CD4-positive, alpha-beta T cell treated with Interleukin-12 subunit alpha and Interleukin-12 subunit beta, for 1 hour (primary cell): ENCODE measurements at places on chromosomes 4 and X.
A peak's percentile ranks its signal among the peaks of the same experiment; 100 is the strongest.

- DNase-seq: no peak
These were observed 23.6 kb downstream of the CCKAR start for GRCh38 chr4:26466578-26467270.

GRCh38 chr4:76673362-76673761, 224.6 kb downstream of the SOWAHB start:
- no peak for DNase-seq

- DNase-seq: no peak
These were observed 184.2 kb downstream of the DHRSX start for GRCh38 chrX:2316534-2316933.

- no peak for DNase-seq
These were observed 83.7 kb downstream of the PSAPL1 start for GRCh38 chr4:7351014-7351413.

- DNase-seq: no peak
These were observed 147.4 kb upstream of the RPS6KA3 start for GRCh38 chrX:20414066-20414465.

DNA sequence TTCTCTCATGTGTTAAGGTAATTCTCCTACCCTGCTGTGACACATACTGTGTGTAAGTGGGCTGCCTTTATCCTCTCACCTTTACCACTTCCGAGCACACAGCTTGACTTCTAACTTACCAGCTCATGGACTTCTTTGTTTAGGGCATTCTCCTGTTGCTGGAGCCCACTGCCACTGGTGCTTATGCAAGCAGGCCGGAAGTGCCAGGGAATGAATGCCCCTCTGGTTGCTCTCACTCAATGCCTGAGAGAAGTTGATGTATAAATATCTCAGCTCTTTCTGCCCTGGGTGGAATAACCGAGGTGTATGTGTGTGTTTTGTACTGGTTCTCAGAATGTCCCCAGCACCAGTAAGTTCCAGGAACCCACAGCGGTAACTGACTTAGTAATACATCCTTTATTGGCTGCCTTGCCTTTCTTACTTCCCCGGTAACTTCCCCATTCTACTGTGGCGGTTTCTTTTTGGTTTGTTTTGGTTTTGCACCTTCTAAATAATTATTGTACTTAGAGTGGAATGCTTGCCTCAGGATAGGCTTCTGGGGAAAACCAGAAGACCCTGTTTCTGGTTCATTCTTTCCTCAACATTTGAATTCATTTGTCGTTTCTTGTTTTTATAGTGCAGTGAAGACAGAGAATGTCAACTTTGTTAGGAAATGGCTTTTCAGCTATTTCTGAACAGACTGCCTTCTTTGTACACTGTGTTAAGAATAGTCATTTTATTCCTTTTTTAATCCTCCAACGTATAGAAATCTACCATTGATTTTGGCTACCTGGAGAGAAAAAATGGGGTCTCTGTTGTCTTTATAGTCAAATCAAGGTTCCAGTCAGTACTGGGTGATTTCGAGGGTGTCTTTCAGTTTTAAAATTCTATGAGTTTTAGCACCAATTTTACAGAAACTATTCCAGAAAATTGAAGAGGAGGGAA, 45.4 kb downstream of the CXorf58 start:
- peak; percentile 50 for DNase-seq

GRCh38 chr4:81366779-81367178, 104.9 kb downstream of the RASGEF1B start:
- DNase-seq: no peak

DNA sequence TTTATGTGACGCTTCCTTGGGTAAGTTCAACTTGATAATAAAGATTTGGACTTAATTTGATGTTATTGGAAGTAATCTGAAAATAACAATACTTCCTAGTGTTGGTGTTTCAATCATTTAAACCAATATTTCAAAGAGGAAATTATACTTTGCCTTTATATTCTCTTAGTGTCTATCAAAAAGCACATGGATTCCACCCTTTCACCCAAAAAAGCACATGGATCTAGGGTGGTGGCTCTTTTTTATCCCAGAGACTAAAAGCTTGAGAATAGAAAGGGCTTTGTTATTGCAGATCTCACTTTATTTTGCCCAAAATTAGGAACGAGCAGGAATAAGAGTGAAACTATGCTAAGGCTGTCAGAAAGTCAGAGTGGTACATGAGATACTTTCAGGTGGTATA, 75.1 kb upstream of the RASGEF1B start:
- DNase-seq: no peak
